ENCODE measurements at places on chromosomes 5 and 9.

- no peak for DNase-seq
Measured at GRCh38 chr5:60538955-60539866, 160.8 kb downstream of the DEPDC1B start.

- DNase-seq = no peak
Measured at GRCh38 chr5:459562-460272, 16.7 kb downstream of the EXOC3 start.

- no peak for DNase-seq
Measured at GRCh38 chr9:97806721-97807120, 46.3 kb upstream of the FOXE1 start.

DNA sequence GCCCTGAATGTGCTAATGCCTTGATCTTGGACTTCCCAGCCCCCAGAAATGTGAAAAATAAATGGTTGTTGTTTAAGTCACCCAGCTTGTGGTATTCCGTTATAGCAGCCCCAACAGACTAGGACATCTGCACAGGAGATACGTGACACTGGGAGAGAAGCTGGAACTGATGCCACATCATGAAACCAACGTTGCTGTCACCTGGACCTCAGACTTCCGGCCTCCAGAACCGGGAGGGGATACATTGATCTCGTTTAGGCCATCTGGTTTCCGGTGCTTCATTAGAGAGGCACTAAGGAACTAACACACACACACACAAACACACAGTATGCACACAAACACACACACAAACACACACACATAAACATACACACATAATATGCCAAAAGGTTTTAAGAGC is 75.0 kb upstream of the ICE1 start:
- no peak for DNase-seq

GRCh38 chr9:131868766-131869165 is 128.9 kb upstream of the RAPGEF1 start:
- DNase-seq = no peak

DNA sequence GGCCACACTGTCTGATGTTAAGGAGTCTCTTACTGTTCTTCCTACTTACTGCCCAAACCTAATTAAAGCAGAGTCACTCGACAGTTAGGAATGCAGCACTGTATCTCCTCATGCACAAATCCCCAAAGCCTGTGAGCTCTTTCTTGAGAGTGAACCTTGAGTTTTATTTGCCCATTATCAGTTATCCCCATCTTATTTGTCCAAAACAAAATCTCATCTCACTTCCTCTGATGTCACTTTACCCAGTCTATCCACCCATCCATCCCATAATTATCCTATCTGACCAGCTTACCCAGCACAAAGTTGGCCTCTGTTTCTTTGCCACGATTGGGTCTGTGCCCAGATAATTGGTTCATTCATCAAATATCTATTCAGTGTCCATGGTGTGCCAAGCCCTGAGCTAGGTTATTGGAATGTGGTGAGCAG is 250.8 kb downstream of the SLIT3 start:
- DNase-seq = no peak

DNA sequence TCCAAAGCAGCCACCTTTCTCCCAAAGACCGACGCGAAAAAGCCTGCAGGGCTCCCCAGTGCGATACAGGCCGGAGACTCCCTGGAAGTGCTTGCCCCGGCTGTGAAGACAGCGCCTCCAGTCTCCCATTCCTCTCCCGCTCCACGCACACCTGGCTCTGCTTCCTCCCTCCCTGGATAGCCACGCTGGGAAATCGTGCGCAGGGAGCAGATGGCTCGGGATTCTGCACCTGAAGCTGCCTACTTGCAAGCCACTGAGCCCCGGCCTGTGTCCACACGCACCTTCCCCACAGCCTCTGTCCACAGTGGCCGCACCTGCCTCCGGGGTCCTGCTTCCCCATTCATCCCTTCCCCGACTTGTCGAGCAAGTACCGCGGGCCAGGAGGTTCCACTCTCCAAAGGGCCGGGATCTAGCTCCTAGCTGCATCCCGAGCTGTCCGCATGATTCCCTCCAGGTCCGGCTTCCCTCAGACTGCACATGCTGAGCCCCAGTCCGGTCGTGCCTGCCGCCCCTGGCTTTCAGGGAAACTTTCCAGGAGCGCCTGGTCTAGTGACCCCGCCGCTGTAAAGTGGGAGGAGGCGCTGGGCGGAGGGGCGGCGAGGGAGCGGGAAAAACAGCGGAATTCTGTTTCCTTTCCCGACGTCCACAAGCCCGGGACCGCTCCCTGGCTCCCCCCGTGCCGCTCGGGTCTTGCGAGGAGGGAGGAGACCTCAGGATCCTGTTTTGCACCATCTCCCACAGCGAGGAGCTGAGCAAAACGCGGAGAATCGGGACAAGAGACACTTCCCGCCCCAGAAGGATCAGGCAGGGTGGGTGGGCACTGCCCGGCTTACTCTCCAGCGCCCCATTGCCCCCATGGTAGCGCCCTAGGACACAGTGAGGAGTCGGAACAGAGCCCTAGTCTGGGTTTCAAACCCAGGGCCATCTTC is 2.0 kb downstream of the SEMA6A start:
- no peak for DNase-seq

- DNase-seq = no peak
Measured at GRCh38 chr9:109861918-109862317, 81.9 kb downstream of the PALM2AKAP2 start.

- no peak for DNase-seq
Measured at GRCh38 chr5:57033503-57033902, 81.6 kb upstream of the MIER3 start.

GRCh38 chr5:32505756-32506155 is 61.2 kb upstream of the ZFR start:
- DNase-seq = no peak

GRCh38 chr9:99031319-99031718 is 73.6 kb upstream of the TGFBR1 start:
- no peak for DNase-seq

DNA sequence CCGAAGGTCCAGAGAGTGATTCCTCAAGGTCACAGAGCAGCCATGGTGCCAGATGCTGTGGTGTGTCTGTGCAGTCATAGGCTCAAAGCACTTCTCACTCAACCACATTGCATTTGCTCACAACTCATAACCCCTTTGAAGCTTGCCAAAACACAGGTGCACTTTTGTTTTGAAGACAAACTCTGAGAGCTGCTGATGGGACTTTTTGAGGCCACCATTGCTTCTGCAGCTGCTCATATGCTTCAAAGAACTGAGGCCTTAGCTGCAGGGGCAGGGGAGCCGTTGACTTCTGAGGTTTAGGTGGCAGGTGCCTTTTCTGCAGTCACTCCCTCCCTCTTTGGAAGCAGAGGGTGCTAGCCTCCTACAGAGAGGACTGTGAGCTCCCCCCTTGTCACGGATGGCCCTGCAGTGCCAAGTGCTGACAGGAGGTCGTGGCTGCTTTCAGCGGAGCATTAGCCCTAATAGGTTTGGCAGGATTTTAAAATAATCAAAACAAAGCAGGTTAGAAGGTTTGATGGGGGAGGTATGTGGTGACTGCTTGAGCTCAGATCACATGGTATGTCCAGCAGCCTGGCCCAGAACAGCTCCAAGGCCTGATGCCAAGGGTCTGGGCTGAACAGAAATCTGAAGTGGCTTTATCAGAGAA is 232.1 kb downstream of the MAN2A1 start:
- peak; percentile 82 for DNase-seq

DNA sequence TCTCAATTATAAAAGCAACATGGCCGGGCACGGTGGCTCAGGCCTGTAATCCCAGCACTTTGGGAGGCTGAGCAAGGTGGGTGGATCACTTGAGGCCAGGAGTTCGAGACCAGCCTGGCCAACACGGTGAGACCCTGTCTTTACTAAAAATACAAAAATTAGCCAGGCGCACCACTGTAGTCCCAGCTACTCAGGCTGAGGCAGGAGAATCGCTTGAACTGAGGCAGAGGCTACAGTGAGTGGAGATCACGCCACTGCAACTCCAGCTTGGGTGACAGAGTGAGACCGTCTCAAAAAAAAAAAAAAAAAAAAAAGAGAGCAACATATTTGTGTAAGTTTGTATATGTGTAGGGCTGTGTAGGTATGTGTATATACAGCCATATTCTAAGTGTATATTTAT is 7.5 kb downstream of the RPS6 start:
- DNase-seq = no peak

GRCh38 chr5:106759152-106759551 is 911.6 kb downstream of the EFNA5 start:
- DNase-seq = no peak

GRCh38 chr9:2645569-2645968 is 24.0 kb downstream of the VLDLR start:
- no peak for DNase-seq

DNA sequence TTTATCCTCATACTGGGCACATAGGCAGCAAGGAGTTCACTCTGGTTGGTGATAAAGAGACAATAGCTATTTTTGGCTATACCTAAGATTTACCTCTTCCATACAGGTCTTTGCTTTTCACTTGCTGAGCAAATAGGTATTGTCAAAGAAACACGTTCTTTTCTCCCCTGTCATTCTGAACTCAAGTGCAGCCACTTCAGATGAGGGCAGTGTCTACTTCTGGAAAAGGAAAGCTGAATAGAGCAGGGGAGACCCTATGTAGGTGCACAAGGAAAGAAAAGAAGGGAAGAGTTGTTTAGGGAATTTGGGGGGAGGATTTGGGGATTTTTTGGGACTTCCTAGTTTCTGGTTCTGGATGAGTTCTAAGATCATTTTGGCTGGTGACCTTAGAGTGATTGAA is 109.6 kb downstream of the ATP10B start:
- no peak for DNase-seq

DNA sequence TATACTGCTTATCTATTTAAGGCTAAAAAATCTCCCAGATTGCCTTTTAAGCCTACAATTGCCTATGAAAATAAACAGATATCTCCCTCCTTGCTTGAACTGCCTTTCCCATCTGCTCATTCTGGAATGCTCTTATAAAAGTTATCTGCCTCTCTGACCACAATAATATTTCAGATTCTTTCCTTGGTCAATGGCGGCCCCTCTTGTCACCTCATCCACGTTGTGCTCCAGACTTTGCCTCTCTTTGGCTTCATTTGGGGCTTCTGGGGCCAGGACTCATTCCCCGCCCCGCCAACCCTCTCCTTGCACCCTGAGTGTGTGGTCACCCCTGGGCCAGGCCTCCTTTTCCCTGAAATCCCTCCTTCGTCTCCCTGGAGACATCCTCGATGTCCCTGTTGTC is 110.0 kb upstream of the RPS23 start:
- no peak for DNase-seq

DNA sequence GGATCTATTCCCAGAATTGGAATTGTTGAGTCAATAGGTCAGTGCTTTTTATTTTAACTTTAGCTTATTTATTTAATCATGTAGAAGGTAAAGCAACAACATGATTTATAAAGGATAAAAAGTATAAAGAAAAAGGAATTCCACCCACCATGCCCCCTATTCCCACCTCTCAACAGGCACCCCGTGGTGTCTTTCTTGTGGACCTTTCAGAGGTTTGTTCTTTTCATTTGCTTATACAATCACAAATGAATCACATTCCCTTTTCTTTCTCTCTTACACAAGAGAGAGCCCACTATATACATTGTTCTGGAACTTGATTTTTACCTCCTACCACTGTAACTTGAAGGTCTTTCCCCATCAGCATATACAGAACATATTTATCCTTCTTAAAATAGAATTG is 37.2 kb upstream of the SMIM32 start:
- no peak for DNase-seq

DNA sequence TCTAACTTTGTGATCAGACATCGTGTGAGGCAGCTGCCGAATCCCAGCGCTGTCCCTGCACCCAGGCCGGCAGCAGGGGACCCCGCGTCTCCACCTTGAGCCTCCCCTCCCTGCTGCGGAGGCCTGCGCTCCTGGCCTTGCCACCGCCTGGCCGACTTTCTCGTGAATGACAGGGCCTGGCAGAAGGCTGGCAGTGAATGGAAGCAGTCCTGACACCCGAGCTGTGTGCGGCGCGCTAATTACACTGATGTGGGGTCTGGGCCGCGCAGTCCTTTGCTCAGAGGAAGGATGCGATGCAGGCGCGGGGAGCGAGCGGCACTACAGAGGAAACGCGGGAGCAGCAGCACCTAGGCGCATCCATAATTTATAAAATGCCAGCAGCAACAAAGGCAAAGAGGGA is 40.3 kb downstream of the POU4F3 start:
- DNase-seq = no peak

- no peak for DNase-seq
Measured at GRCh38 chr5:102975457-102976182, 144.3 kb downstream of the GIN1 start.

DNA sequence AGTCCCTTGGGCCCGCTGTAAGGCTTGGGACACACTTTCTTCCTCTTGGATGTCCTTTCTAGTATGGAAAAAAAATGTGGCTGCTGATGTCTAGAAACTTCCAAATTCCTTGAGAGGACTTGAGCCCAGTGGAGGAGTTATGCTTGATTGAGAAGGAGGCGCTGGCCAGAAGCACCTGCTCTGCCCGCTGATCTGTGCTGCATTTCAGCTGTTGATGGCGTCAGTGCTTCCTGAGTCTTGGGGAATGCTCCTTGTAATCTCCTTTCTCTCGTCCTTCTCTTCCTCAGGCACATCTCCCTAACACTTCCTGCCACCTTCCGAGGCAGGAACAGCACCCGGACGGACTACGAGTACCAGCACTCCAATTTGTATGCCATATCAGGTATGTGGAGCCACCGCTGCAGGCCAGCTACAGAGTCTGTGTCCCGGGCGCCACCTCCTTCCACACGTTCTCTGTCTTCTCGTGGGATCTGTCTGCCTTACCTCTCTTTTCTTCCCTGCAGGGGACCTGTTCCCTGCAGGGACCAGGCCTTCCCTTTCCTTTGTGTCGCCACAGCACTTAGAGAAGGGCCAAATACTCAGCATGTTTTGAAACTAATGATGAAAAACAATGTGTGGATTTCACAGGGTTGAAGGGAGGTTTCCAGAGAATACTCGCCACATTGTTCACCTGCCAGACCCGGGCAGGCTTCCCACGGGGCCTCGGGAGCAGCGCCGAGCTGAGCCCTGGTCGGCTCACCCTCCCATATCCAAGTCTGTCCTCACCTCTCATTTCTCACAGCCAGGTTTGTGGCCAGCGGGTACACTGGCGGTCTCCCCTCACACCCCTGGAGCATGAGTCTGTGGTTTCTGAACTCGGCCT is 95.2 kb downstream of the MVB12B start:
- DNase-seq = no peak

DNA sequence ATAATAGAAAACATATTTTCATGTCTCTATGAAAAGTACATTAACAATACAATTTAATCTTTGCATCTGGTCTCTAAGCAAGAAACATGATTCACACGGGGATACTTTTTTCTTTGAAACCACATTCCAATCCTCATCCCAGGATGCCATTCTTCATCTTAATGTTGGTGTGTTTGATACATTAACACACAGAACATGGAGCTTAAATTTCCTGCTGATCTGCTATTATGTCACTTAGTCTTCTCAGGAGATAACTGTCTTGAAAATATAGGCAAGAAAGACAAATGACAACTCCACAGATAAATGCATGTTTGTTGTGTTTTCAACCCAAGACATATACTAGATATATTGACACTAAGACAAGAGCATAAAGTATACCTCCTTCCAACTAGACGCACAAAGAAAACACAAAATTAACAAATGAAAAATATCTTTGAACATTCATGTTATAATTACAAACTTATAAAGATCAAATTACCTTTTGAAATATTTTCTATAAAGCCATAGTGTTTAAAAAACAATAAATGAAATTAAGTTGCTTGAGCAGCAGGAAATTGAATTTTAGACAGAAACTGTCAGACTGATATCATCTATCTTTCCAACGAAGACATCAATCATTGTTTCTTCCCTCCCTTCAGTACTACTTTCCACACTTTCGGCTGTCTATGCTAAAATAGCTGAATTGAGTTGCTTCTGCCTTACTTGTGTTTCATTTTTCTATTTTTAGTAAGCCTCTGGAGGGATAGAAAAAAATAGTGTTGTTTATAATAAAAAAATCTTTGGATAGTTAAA is 1676.7 kb upstream of the CDH9 start:
- DNase-seq = no peak

GRCh38 chr5:106986006-106986405 is 684.7 kb downstream of the EFNA5 start:
- DNase-seq = no peak
